ENCODE measurements at places on chromosomes 1 and 21.

DNA sequence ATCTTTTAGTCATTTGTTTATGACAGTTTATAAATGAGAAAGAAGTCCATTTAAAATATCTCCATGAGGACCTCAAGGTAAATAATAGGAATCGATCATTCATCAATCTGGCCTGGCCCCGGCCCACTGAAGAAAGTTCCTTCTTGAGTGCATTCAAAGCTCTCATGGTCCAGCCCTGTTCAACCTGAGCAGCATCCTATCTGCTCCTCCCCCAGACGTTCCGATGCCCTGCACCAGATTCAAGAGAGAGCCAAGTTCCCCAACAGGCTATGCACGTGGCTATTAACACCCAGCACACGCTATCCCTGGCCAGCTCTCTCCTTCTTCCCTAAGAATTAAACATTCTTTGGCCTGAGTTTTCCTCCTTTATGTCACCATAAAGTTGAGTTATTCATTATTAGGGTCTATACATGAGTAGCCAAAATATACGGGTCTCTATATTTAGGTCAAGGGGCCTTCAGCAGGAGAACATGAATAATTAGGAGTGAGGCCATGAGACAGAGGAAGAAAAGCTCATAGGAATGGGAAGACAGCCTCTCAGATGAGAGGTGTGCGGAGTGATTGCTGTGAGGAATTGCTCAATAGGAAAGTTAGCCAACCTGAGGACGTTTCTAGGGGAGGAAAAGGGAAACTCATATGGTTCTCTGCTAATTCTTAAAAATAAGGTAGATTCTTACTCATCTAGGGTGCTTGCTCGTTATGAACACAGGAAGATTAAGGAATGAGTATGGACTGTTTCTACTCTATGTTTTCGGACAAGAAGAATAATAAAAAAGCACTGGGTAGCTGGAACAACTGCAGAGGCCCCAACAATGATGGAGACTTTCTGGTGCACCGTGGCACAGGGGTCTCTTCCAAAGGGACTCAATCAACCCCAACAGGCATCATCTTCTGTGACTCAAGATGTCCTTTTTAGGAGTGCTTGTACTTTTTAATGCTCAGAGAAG is 23.6 kb downstream of the RUNX1 start:
- no peak for DNase-seq

DNA sequence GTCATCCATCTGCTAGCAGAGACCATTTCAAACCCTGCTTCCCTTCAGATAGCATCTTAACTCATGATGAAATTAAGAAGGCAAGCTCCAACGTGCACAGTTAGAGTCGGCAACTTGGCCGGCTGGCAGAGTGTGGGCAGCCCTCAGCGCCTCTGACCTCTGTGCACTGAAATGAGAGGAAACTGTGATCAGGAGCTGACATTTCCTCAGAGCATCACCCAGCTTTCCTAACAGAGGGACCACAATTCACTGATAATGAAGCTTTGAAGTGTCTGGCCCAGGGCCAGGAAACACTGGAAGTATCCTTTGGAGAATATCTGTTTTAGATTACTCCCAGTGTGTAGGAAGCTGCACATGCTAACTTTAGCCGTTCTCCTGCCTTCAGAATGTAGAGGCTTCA is 145.0 kb upstream of the ZC3H11B start:
- no peak for DNase-seq

DNA sequence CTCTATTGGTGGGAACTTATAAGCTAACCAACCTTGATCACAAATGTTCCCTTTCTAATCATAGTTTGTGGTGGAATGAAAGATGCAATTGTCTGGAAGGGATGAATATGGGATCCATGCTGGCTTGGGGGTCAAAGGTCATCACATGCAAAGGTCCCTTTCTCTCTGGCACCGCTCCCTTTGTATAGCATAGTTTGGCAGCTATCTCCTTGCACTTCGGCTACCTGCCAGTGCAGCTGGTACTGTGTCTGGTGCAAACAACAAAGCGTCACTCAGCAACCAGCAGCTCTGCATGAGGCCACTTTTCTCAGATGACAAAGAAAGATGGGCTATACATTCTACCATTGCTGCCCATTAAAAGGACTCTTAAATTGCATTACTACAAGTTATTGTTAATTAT is 188.2 kb upstream of the NFIA start:
- no peak for DNase-seq

DNA sequence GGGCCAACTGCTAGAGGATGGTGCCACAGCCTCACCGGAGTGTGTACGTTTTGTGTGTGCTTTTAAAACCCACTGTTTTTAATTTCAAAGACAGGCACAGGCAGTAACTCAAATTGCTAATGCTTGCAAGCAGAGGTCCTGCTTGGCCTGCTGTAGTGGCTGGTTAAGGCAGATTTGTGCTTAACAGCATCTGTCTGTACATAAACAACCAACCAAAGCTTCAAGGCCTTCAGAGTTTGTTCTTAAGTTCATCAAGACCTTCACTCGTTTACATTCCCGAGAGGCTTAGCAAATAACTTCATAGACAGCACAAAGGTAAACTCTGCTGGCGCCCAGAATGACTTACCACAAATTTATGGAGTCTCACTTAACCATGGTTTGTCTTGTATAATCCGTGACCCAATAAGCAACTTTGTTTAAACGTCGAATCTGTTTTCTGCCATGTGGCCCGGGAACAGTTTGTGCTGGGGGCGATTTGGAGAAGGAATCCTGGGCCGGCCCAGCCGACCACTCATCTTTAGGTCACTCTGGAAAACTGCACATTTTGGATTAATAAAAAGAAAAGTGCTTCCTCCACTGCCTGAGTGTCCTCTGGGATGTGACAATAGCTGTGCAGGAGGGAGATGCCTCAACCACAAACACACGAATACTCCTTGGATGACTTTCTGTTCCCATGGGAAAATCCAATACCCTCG is 58.1 kb downstream of the CAPZB start:
- no peak for DNase-seq

DNA sequence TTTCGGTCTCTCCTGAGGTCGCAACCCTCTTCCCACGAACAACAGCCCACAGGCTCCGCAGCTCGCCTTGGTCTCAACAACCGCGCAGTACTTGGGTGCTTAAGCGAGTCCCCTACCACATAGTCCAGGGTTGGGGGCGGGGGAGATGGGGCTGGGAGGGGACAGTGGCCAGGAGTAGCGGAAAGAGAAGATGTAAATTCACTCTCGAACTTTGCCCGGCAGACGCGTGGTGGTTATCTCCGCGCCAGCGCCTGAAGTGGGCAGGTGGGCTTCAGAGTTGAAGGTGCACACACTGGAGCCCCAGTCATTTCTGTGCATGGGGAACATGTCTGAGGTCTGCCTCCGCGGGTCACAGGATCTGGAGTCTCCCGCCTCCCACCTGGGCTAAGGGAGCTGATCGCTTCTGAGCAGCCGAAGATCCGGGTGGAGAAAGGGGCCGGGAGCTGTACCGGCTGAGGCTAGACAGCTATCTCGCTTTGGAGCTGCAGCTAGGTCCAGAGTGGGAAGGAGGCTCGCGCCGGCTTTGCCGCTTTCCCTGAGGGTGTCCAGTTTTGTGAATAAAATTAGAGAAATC is 4.3 kb upstream of the FOXD2 start:
- DNase-seq = no peak

DNA sequence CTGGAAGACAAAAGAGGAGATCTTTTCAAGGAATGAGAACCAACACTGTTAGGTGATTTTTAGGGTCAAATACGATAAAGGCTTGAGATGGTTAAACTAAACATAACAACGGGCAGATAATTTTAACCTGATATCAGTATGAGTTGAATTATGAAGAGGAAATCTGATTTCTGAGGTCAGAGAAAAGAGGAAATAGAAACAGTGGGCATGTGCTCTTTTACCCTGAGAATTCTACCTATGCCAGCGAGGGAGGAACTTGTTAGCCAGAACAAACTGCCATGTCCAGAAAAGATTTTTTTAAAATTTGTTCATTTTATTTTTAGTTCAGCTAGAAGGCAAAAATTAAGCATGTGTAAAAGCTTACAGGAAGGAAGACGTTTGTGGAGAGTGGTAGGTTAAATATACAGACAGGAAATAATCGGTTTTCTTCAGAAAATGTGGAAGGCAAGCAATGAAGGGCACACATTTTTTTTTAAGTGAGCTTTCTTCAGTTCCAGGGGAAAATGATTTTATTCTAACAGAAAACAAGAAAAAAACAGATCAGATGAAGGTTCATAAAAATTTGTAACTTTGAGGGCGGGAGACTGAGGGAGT is 1745.3 kb downstream of the MRPL39 start:
- no peak for DNase-seq

DNA sequence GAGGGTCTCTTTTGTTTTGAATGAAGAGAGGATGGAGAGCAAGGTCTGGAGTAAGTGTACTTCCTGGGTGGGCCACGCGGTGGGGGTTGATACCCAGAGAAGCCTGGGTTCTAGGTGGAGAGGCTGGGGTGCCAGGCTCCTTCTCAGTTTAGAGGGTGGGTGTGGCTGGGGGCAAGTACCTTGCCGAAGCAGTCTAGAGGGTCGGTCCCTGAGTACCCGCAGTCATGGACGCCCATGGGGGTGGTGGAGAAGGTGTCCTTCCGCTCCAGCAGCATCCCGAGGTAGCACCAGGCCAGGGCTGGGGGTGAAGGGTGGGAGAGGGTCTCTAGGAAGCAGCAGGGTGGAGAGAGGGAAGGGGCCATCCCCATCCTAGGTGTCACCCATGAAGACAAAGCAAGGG is 14.3 kb downstream of the TTC22 start:
- no peak for DNase-seq

DNA sequence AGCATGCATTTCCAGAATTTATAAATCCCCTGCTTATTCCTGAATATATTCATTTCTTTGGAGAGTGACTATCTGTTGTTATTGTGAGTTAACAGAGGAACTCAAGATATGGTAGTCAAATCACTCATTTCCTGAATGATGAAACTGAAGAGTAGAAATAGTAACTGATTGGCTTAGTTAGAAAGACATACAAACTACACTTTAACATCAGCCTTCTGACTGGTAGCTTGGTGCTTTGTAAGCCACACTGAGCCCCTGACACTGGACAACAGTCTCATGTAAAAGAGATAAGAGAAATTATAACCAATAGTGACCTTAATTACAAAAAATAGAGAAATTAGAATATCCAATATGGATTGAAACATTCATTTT is 4.8 kb downstream of the GBP7 start:
- DNase-seq = peak; percentile 19

DNA sequence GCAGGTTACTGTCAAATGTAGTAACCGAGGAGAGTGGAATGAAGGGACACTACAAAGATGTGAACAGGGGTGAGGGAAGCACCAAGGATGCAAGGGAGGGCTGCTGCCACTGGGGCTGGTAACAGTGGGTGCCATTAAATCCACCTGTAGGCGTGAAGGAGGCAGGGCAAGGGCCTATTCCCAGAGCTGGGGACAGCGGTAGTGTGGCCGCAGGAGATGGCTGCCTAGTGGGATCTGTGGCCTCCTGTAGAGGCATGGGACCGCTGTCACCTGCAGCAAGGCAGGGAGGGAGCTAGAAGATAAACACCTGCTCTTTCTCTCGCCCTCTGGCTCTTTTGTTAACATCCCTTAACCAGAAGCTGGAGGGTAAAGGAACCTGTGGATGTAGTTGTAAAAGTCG is 80.5 kb upstream of the CNIH3 start:
- no peak for DNase-seq

DNA sequence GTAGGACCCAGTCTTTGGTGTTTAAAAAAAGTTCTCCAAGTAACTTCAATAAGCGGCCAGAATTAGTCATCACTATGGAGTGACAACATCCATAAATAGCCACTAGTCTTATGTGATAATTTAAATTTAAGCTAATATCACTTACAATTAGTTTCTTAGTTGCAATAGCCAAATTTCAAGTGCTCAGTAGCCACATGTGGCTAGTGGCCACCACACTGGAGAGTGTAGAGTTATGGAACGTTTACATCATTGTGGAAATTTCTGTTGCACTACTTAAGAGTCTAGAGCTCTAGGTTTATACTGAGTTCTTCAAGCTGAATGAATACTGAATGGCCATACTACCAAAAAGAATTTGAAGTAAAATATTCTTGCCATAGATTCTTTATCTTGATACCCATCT is 121.1 kb downstream of the RUNX1 start:
- DNase-seq = no peak

DNA sequence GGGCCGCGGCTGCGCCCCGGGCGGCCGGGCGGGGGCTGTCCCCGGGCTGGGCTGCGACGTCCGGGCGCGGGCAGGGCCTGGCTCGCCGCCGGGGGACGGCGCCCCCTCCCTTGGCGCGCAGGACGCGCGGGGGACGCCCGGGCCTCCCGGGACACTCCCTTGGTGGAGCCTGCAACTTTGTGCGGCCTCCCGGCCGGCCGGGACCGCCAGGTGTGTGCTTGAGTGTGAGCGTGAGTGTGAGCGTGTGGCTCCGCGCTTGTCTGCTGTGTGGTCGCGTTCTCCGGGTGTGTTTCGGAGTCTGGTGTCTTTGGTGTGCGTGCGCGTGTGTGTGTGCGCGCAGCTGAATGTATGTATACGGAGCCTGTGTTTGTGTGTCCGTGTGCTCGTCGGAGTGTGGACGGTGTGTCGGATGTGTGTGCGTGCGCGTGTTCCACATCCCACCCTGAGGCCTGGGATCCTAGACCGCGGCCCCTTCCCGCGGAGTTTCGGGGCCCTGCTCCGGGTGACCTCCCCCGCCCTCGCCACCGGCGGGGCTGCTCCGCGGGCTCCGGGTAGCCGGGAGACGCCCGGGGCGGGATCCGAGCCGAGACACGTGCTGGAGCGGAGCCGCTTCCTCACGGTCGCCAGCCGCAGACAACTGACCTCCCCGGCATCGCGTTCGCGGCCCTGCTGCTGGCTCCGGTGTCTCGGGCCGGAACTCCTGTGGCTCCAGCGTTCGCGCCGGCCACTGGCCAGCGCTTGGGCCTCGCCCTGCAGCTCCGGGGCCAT is 1.7 kb downstream of the PTPRU start:
- no peak for DNase-seq

DNA sequence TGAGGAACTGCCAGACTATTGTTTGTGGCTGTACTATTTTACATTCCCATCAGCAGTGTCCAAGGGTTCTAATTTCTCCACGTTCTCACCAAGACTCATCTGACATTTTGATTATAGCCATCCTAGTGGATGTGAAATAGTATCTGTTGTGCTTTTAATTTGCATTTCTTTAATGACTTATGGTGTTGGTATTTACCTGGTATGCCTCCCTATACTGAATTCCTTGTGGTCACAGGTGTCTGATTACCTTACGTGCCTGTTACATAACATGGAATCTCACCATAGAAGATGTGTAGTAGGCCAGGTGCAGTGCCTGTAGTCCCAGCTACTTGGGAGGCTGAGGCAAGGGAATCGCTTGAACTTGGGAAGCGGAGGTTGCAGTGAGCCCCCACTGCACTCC is 13.5 kb downstream of the ZYG11A start:
- no peak for DNase-seq

DNA sequence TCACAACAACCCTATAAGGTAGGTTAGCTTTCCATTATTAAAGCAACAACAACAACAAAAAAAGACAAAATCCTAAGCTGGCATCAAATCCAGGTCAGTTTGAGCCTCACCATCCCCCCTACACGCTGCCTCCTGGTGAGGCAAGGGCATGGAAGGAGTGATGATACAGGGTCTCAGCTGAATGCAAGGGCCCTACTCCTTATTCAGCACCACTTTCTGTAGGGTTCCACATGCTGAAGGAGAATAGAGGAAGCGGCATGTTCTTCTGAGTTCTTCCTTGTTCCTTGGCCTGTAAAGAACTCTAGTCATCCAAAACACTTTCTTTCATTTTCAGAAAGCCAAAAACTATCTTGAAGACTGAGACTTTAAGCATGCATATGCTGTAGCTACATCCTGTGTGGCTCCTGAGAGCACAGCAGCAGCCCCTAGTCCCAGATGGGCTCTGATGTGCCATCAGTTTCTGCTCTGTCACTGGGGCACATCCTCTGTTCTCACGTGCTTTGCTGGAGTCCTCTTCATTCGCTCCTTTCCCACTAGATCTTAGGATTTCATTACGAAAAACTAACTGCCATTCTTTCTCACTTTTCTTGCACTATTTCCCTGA is 6.2 kb downstream of the ILDR2 start:
- no peak for DNase-seq

Measured in activated T-cell treated with anti-CD3 and anti-CD28 coated beads, Interleukin-2, amount 50 U/mL, for 72 hours (primary cell).